Skin of body (tissue), 3 donors: ENCODE measurements at places on chromosomes 2 and 18.

DNA sequence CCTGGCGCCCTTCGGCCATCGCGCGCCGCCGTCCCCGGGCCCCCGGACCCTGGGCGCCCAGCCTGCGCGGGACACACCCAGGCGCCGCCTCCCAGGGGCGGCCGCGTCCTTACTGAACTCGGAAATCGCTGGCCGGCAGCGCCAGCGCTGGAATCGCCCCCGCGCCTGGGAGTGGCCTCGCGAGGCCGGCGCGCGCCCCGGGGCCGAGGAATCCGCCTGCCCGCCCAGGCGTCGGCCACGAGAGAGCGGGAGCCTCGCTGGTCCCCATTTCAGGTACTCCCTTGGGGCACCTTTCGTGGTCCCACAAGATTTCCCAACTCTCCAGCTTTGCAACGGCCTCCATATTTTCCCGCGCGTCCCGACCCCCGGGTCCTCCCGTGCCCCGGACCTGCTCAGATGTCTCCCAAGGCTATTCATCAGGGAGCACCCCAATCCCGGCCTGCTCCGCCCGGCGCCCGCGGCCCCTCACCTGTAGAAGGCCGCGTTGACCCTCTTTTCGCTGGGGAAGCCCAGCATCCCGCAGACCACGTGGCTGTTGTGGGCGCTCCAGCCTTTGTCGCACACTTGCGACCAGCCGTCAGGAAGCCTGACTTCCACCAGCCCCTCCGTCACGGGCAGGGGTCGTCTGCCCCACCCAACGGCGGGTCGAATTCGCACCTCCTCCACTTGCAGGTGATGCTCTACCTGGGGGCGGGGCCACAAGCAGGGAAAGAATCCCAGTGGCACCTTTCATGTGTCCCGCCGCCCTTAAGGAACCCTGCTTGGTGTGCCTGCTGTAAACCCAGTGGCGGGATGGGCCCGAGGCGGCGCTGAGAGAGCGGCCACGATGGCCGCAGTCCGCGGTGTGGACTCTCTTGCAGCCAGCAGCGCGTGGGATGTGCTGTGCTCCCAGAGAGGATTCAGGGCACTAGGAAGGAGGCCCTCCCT lies 4.6 kb downstream of the LOXL3 start:
- DNase-seq = no peak

DNA sequence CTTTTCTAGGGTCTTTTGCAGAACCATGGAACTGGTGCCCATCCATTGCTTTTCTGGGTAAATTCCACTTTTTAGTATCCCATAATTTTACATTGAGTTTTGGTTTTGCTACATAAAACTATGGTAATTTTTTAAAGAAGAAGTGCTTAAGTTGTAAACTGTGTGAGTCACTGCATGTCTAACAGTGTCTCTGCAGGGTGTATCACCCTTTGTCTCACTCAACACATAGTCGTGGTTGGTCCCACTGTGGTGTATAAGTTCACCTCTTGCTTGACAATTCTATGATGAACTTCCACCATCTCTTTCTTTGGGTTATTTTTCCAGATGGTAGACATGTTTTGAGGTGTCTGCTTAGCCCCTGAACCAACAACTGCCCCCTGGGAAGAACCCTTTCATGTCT lies 10.5 kb downstream of the SCTR start:
- DNase-seq = no peak

DNA sequence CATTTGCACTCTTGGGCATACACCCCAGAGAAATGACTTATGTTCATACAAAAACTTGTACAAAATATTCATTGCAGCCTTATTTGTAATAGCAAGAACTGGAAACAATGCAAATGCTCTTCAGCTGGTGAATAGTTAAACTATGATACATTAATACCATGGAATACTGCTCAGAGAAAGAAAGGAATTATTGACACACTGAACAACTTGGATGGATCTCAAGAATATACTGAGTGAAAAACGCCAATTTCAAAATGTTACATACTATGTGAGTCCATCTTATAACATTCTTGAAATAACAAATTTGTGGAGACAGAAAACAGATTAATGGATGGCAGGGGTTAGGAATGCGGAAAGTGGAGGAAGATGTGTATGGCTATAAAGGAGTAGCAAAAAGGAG lies 17.2 kb downstream of the LNPK start:
- DNase-seq = no peak

DNA sequence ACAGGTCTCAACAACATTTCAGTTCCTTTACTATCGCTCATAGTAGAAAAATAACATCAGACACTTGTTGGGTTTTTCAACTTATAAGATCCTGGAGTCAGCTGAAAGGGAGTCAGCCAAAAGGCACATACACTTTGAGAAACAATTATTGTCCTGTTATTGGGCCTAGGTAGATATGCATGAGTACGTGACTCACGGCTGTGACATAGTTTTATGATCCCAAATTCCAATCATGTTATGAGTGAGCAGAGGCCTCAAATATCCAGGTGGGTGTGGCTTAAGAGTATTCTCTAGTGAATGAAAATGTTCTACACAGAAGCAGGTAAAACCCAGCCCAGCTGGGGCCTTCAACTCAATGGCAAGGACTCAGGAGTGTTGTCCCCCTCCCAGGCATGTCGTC lies 27.2 kb downstream of the SERPINB8 start:
- no peak for DNase-seq

DNA sequence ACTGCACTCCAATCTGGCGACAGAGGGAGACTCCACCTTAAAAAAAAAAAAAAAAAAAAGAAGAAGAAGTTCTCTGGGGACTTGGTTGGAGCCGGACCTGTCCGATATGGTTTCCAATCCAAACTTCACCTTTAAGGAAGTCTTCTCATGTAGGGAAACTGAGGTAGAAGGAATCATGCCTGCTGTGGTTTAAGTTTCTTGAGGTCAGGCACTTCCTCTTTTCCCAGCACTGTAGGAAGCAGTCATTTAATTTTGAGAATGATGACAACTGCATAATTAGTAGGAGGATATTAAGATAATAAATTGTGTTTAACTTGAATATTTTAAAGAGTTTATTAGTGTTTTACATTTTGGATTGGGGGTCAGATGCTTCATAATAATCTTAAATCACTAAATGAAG lies 62.9 kb downstream of the KCNE4 start:
- DNase-seq = no peak

DNA sequence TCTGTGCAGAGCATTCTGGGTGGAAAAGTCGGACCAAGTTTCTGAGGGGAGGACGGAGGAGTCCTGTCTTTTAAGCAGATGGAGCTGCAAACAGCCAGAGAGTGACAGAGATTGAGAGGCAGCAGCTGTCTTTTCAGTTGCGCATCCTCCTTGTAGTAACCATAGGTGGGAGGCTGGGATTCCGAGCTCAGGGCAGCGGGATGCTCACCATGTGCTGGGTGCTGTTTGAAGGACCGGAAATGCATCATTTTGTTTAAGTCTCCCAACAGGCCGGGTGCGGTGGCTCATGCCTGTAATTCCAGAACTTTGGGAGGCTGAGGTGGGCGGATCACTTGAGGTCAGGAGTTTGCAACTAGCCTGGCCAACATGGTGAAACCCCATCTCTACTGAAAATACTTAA lies 93.4 kb downstream of the AGAP1 start:
- DNase-seq = no peak

- no peak for DNase-seq
Observed at GRCh38 chr2:196703695-196704094, 64.2 kb downstream of the CCDC150 start.

DNA sequence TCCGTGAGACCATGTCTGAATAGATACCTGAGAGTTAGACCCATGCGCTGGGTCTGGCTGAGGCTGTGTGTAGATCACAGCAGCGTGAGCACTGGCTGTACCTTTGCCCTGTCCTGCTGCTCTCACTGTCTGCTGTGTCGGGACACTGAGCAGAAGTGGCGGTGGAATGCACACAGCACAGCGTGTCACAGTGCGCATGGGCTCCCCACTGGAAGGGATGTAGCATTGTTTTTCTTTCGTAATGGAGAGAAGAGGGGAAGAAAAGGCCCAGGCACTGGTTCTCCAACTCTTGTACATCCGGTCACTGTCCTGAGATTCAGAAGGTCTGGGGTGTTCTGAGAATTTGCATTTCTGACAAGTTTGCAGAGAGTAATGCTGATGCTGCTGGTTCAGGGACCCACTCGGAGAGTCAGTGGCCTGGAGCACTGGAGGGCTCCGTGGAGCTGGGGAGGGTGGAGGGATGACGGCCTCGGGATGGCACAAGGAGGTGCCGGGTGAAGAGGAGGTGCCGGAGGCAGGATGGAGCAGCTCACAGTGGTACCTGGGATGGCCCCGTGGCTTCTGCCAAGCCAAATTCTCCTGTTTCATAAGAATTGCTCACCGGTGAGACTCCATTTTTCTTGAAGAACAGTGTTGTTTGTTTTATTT lies 252.8 kb downstream of the LDLRAD4 start:
- DNase-seq = no peak

GRCh38 chr18:36831139-36831538 lies 2.2 kb downstream of the KIAA1328 start:
- DNase-seq = no peak

DNA sequence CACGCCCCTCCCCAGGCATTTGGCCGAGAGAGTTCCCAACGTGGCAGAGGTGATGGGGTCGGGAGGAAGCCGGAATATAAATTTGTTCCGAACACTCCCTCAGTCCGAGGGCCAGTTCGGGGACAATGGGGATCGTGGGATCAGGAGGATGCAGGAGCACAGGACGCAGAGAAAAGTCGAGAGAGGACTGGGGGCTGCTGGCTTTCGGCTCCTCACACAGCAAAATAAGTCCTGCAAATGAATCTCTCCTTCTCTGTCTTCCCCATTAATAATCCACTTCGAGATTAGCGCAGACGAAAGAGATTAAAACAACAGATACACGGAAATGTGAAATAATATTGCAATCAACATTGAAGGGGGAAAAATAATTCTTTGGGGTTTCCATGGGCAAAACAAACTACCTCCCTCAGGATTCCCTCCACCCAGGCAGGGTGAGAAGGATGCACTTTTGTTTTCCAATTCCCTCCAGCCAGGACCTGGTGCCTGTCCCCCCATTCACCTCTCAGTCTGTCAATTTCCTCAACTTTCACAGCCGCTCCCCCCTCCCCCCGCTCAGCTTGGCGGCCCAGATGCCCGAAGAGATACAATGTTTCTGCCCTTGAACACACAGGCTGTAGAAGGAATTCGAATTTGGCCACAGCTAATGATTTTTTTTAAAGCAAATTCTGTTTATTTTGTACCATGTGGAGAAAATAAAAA lies 3.1 kb upstream of the ZEB2 start:
- DNase-seq = no peak

- no peak for DNase-seq
Observed at GRCh38 chr2:38966678-38967077, 77.0 kb downstream of the ARHGEF33 start.

GRCh38 chr2:200422532-200423261 lies 87.2 kb downstream of the KCTD18 start:
- DNase-seq = no peak

DNA sequence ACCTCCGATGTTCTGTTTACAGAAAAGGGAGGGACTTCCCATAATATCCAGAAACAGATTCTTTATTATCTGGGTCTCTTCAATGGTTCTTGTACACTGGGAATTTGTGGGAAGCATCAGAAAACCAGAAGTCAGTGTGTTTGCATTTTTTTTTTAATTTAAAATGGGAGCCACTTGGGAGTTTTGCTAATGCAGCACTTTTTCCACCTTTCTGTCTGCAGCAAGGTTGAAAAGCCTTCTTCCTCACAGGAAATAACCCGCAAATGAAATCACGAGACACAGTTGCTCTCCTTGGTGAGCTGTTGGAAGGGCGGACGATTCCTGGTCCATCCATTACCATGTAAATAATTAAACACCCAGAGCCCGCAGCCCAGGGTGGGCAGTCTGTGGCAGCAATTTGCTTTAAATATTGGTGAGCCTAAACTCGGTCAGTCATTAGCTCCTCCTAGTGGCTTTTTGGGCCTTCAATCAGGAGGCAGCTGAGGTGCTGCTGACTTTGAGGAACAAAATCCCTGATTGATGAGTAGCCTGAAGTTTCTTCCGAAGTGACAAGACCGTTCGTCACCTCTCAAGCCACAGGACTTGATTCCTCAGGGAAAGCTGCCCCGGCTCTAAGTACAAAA lies 471.5 kb downstream of the EPHA4 start:
- no peak for DNase-seq

- DNase-seq = no peak
Observed at GRCh38 chr2:150046211-150046610, 441.3 kb downstream of the RND3 start.

GRCh38 chr2:47641366-47641765 lies 141.6 kb upstream of the MSH6 start:
- no peak for DNase-seq

DNA sequence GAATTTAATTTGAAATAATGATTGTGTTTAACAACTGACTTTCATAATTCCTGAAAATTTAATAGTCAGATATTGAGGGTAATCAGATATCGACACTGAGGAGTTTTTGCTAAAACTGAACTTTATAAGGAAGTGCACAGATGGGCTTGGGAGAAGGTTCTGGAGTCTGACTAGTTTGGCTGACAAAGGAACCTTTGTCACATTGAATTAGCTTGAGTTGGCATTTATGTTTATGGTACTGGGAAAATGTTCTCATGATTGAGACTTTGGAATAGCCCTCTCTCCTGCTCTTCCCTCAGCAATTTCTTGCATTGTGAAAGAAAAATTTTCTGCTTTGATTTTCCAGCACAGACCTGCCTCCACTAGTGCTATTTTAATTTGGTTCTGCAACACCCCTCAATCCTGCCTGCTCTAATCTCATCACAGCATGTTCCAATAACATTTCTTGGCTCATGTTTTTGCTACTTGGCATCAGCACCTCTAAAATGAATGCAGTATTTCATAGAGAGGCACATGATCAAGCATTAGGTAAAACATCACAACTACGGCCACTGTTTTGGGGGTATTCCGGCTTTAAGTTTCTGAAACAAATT lies 133.9 kb upstream of the FSHR start:
- no peak for DNase-seq

- DNase-seq = no peak
Observed at GRCh38 chr2:176747928-176748327, 464.7 kb upstream of the HNRNPA3 start.

DNA sequence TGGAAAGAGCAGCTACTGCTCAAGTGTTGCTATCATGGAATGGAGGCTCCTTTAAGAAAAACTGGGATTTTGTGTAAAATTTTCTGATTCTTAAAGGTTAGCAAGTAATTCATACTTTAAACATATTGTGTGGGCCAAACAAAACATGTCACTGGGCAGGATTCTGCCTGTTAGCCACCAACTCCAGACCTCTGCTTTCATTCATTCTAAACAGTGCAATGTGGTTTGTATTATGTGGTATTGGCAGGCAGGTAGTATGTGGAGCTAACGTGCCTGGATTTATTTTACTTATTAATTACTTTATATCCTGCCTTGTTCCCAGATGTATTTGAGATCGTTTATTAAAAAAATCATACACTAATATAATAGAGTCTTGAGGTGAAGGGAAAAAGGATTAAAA lies 1521.3 kb upstream of the ACVR2A start:
- DNase-seq = no peak

GRCh38 chr2:143294068-143294467 lies 164.8 kb downstream of the ARHGAP15 start:
- no peak for DNase-seq

- no peak for DNase-seq
Observed at GRCh38 chr2:46979571-46979979, 64.0 kb upstream of the MCFD2 start.

GRCh38 chr2:37378411-37378810 lies 34.0 kb downstream of the QPCT start:
- DNase-seq = no peak

- DNase-seq = no peak
Observed at GRCh38 chr18:7927119-7927518, 360.0 kb downstream of the PTPRM start.

GRCh38 chr2:113298176-113298575 lies 19.5 kb upstream of the PAX8 start:
- DNase-seq = no peak
